ENCODE measurements at places on chromosomes 16 and 17.

DNA sequence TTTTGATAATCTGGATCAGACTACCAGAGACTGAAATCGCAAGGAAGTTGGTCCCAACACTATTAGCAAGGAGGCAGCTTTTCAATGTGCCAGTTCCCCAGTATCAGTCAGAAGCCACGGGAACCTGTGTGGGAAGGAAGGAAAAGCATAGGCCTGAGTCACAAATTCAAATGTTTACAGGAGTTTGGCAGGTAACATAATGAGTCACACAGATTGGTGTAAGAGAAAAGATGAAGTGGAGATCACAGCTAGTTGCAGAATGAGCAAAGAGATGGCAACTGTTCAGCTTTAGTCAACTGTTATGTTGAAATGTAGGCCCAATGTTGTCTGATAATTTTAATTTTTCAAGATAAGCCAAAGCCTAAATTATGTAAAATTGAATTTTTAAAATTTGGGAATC is 28.1 kb upstream of the ITGA2B start:
- DNase-seq = no peak

DNA sequence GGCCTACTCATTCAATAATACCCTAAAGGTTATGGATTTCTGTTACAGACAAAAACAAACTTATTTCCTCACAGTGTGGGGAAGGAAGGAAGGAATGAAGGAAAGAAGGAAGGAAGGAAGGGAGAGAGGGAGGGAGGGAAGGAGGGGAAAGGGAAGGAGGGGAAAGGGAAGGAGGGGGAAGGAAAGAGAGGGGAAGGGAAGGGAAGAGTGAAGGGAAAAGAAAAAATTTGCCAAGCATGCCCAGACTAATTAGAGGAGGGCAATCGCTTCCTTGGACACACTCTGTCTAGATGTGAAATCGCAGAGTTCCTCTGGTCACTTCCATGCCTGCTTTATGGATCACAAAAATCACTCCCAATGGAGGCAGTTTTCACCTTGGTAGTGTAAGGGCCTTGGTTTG is 570.1 kb upstream of the SOX9 start:
- no peak for DNase-seq

DNA sequence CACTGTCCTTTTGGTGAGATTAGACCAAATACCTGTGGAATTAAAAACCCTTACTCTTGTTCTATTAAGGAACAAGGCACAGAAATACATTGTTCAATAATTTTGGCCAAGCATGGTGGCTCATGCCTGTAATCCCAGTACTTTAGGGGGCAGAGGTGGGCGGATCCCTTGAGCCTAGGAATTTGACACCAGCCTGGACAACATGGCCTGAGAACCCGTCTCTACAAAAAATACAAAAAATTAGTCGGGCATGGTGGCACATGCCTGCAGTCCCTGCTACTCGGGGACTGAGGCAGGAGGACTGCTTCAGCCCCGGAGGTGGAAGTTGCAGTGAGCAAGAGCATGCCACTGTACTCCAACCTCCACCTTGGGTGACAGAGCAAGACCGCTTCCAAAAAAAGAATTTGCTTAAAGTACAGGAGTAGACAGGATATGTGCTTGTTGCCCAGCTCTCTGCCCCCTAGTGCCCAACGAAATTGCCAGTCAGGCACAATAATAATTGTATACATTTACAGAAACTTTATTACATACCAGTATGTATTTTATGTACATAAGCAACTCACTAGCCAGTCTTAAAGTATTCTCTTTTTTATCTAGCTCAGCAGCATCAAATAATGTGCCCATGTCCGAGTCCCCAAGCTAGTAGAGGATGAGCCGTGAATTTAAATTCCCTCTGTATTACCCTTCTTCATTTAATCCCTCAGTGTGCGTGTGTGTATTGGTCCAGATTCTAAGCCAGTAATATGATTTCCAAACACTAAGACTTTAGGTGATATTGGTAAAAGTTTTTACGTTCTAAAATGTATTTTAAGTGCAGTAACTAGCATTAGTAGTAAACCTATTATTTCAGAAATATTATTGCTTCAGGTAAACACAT is 1.4 kb downstream of the THUMPD1 start:
- DNase-seq = no peak

GRCh38 chr17:79340333-79341221 is 266.0 kb downstream of the ENGASE start:
- no peak for DNase-seq

DNA sequence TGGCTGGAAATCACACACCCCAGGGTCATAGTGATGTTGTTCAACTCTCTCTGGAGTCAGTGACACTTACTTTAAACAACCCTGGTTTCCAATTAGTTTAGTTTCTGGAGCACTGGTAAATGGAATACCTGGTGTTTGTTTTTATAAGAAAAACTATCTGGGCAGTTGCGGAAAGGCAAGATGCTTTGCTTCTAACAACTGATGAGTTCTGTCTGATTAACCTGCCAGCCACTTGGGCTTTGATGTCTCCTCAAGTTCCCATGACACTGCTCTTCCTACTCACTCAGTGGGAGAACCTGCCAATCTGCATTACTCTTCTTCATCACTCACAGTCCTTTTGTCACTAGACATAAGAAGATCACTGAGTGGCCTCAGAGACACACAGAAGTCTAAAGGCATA is 78.7 kb upstream of the MTMR4 start:
- no peak for DNase-seq

Data from stimulated activated CD8-positive, alpha-beta memory T cell treated with anti-CD3 and anti-CD28 coated beads, Interleukin-4, amount 100 ng/mL, for 1 hour (primary cell).